ENCODE measurements at places on chromosomes 4 and X. TPM values are rescaled to one million over a fixed set of nuclear protein-coding genes. Genes with fewer than 3 reads are reported as not detected.

DNA sequence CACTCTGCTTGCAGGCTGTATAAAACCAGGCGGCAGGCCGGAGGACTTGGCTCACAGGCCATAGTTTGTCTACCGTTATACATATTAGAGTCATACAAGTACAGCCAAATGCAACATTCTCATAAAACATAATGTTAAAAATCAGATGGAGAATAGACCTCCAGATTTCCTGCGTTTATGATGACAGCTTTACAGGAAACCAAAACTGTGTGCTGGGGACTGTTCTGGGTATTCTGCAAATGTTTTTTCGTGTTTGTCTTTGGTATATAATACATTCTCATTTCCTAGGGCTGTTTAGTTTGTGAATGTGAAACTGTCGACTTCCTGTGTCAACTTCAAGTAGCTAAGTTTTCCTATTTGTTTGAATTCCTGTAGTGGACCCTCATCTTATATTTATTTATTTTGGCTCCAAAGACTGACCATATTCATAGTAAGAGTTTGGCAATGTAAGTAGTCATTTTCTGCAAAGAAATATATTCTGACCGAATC is 79.5 kb upstream of the FAM9C start:
- no peak for DNase-seq

- no peak for DNase-seq
These were observed 80.8 kb upstream of the ANK2 start for GRCh38 chr4:112968451-112969159.

DNA sequence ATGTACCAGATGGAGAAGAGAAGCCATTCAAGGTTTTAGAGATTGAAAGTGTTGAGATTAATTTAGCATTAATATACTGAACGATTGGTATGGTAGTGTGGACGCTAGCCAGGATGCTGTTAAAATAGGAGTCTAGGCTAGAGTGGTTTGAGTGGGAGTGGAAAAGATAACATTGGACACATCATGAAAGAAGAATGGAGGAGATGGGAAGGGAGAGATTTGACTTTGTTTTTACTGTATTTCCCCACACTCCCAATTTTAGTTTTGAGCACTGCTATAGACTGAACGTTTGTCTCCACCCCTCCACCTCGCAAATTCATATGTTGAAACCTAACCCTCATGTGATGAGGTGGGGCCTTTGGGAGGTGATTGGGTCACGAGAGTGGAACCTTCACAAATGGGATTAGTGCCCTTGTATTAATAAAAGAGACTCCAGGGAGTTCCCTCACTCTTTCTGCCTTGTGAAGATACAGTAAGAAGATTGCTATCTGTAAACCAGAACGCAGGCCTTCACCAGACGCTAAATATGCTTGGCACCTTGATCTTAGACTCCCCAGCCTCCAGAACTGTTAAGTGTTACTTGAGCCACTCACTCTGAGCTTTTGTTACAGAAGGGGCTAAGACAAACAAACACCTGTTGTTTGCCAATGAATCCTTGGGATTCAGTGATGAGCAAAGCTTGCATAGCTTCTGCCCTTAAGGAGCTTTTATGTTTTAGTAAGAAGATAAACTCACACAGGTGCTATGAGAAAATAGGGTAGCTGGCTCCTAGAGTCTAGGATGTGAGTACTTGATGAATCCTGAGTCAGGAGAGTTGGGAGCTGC is 25.8 kb downstream of the USP9X start:
- no peak for DNase-seq

DNA sequence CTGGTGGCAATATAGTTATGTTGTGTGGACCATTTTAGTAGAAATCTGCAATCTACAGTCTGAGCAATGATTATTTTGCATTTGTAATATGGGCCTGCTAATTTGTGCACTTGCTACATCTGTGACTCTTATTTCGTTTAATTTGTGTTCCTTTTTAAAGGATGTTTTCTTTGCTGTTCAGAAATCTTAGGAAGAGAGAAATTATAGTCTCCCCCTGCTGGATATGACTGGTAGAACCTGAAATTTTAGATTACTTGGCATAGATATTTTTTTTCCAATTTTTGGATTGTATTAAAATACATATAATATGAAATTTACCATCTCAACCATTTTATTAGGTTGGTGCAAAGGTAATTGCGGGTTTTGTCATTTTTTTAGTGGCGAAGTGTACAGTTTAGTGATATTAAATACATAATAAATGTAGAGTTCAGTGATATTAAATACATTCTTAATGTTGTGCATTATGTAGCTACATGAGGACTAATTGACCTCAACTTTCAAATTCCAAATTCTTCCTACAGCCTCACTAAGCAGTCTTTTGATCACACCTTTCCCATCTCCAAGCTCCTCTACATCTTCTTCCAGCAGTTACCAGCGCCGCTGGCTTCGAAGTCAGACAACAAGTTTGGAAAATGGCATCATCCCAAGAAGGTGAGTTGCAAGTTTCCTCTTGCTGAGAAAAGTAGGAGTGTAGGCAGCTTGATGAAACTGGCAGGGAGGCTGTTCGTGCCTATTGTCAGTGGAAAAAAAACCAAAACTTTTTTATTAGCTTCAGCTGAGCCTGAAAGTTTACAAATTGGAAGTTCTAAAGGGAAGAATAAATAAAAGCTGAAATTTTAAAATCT is 82.2 kb downstream of the FNIP2 start:
- DNase-seq: no peak

DNA sequence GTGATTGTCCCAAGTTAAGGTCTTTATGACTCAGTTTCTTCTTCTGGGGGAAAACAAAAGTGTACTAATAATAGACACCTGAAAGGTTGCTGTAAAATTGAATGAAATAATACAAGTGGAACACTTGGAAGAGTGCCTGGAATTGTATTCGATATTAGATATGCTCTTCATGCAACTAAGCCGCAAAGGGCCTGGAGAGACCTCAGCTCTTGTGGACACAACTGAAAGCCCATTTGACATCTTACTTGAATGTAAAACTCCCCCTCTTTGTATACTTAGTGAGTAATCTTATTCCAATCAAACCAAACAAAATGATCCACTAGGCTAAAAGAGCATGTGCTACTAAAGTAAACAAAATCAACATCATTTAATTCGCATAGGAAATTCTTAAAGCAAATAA is 511 bp upstream of the MAP9 start:
- DNase-seq: no peak

The BANK1 gene
- total RNA-seq: 0.45 TPM

Data from esophagus muscularis mucosa (tissue), 4 donors.